ENCODE measurements at places on chromosomes 1 and 21. TPM values are rescaled to one million over a fixed set of nuclear protein-coding genes. Genes with fewer than 3 reads are reported as not detected.

UCHL5 gene
- total RNA-seq: 77.5 TPM

NGF gene
- total RNA-seq: not detected

DNA sequence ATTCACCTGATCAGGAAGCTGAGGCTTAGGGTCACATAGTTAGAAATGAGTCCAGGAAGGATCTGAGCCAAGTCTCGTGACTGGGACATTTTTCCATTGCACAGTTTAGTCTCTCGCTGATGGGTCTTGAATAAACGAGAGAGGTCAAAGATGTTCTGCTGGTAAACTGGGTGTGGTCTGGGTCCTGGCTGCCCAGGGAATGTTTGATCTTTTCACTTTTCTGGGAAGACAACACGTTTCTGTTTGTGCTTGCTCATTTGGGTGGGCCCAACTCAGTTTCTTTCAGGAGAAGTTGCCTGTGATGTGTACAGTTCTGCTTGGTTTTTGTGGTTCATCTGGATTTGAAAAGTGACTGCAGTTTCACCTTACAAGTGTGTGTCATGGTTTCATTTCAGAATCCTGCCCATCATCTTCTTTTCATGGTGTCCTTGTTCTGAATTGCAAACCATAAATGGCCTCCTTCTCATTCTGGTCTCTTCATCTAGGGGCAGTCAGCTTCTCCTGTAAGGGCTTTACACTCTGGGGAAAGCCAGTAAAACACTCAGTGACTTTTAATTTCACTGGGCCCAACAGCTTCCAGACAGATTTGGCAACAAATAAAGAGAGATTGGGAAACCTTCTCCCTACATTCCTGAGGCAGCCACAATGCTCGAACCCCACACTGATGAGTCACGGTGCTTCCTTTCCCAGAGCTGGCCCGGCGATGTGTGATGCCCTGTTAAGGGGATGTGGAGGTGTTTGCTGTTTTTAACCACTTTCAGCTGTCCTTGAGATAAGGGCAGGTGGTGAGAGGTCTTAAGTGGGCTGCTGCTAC lies 7.2 kb upstream of the TACSTD2 start:
- H3K4me3 ChIP-seq: no peak overlapping the region
- H3K36me3 ChIP-seq: no peaks in the 10 kb centered on the region
- peaks cover 16% of the 10 kb centered on the region for H3K4me1 ChIP-seq
- no peak for DNase-seq
- H3K27ac ChIP-seq: no peak overlapping the region

GRCh38 chr1:60983701-60984061 lies 98.7 kb upstream of the NFIA start:
- DNase-seq: no peak
- no peaks in the 10 kb centered on the region for H3K36me3 ChIP-seq
- no peak overlapping the region for H3K4me3 ChIP-seq
- H3K27me3 ChIP-seq: no peaks in the 10 kb centered on the region
- H3K4me1 ChIP-seq: peaks cover 3% of the 10 kb centered on the region

GRCh38 chr1:3393987-3394920 lies 60.2 kb upstream of the ARHGEF16 start:
- H3K27ac ChIP-seq: no peak overlapping the region
- H3K4me3 ChIP-seq: no peak overlapping the region
- DNase-seq: no peak
- no peaks in the 10 kb centered on the region for H3K4me1 ChIP-seq

GRCh38 chr1:67420835-67421492 lies 9.2 kb downstream of the SERBP1 start:
- H3K27ac ChIP-seq: peak overlapping the region; percentile 8
- no peak overlapping the region for H3K4me3 ChIP-seq
- no peaks in the 10 kb centered on the region for H3K27me3 ChIP-seq
- H3K36me3 ChIP-seq: peaks cover 82% of the 10 kb centered on the region
- no peak for DNase-seq

GRCh38 chr1:44033756-44034155 lies 2.5 kb upstream of the SLC6A9 start:
- H3K4me3 ChIP-seq: no peak overlapping the region
- H3K36me3 ChIP-seq: no peaks in the 10 kb centered on the region
- peaks cover 11% of the 10 kb centered on the region for H3K4me1 ChIP-seq
- DNase-seq: no peak
- no peak overlapping the region for H3K27ac ChIP-seq

DNA sequence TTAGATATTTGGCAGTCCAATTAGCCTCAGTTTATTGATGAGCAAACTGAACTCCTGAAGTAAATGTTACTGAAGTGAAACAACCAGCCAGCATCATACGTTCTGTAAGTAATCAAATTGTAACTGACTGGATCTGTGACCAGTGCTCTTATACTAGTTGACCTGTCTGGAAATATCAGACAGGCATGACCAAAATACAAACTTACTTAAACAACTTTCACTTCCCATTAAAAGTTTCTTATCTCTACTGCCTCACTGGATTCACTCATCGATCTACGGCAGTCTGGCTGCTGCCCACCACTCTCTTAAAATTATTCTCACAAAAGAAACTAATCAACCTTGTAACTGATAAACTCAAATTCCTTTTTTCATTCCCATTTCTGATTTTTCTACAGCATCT lies 56.4 kb downstream of the WDR3 start:
- H3K4me1 ChIP-seq: no peaks in the 10 kb centered on the region
- H3K27ac ChIP-seq: no peak overlapping the region
- H3K36me3 ChIP-seq: no peaks in the 10 kb centered on the region
- H3K4me3 ChIP-seq: no peak overlapping the region
- no peak for DNase-seq
